Central memory CD8-positive, alpha-beta T cell (primary cell): ENCODE measurements at places on chromosomes 7 and 10.

DNA sequence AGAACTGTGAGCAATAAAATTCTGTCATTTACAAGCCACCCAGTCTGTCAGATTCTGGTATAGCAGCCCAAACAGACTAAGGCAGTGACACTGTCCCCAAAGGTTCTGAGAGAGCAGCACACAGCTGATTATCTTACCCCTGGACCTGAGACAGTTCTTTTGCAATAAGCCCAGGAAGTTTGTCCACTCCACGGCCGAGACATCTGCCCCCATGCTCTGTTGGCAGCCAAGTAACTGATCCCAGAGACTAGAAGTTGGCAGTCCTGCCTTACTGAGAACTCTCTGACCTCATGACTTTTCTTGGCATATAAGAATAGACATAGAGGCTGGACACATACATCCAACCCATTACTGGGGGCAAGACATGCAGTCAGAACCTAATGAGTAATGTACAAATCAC, 243.0 kb upstream of the GRB10 start:
- DNase-seq, result no peak

DNA sequence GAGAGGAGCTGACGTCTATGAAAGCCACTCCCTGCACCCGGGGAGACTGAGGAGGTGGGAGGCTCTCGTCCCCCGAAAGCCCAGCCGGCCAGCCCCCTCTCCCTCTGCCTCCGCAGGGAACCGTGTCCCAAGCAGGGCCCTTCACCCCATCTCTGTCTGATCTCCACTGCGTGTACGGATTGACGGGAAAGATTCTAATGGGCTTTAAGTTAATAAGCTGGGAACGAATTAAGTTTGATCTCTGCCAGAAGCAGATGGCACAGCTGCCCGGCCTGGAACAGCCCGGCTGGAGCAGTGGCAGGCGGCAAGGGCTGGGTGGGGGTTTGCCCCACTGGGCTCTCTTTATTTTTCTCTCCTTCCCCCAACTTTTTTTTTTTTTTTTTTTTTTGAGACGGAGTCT, 6.1 kb upstream of the SLC29A4 start:
- no peak for DNase-seq

DNA sequence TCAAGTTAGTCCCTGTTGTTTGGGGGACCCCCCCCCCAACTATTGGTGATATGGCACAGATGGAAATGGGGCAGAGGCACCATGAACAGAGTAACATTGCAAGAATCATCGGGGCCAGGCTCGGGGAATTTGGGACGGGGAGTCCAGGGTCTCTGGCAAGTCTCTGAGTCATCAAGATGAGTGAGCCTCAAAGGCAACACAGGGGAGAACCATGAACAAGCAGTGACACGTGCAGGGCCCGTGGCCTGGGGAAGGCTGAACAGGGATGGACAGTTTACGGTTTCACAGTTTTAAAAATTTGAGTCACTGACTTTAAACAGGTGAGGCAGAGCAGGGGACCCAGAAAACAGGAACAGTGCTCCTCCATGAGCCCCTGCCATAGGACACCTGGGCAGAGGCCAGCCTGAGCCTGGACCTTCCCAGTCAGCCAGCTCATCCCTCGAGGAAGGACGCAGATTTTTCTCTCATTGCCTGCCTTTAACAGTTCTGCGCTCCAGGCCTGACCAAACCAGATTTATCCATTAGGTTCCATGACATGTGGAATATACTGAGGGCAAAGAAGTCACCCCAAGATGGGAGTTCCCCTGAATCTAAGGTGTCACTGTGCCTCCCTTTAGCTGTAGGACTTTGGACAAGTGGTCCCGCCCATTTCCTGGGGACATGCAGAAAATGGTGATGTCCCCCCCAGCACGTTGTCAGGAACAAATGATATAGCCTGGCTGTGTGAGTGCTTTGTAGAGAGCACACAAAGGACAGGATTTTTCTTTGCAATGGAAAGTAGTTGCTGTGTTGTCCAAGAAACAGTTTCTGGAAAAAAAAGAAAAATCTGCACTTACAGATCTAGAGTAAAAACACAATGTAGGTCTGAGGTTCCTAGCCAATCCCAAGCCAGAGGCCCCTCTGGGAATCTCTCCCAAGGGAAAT, 23.8 kb downstream of the CHST15 start:
- DNase-seq, result no peak

DNA sequence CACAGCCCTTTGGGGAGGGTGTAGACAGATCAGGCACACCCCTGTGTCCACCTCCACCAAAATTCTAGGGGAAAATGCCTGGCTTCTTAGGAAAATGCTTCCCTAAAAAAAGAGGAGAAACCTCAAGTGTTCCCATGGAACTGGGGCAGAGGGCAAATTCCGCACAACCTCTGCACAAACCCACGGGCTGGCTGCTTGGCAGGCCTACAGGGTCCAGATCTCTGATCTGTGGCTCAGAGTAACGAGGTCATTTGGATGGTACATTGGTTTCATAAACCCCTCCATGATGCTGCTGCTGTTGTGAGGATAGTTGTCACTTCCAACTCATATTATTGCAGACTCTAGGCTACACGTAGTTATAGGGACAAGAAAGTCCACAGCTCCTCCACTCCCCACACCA, 16.0 kb downstream of the LGI1 start:
- DNase-seq, result no peak

- DNase-seq, result no peak
Measured at GRCh38 chr7:17244786-17245185, 53.7 kb upstream of the AHR start.

GRCh38 chr7:50204581-50204980, 99.9 kb upstream of the IKZF1 start:
- DNase-seq, result no peak

DNA sequence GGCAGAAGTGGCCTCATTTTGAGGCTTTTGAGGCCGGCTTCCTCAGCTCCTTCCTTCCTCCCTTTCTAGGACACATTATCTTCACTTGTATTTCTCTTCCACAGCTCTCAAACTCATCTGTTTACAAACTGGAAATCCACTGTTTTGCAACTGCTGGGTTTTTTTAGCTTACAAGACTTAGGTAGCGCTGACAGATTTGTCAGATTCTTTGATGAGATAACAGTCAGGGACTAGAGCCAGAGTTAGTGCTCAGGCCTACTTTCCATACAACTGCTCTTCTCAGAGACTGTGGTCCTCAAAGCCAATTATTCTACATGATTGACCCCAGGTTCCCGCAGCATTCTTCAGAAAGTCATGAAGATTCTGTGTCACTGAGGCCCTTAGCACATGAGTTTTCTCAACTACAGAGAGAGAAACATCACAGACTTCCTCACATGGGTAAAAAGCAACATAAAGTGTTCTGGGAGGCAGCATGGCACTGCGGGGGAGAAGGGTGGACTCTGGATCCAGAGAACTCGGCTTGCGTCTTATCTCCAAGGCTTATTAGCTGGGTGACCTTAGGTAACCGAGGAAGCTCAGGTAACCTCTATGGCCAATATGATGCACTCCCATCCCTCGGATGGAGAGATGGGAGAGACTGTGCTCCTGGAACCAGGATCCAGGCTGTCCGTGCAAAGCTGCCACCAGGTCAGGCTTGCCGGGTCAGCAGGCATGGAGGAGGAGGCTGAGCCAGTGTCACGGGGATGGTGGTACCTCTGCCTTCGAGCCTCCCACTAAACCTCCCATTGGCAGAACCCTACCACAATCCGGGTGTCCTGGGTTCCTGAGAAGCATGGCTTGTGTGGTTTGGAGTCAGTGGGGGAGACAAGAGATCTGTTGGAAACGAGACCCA, 10.5 kb downstream of the DDC start:
- DNase-seq, result no peak

- DNase-seq, result no peak
Measured at GRCh38 chr7:75732764-75733630, 5.7 kb downstream of the HIP1 start.

GRCh38 chr10:12503311-12503710, 154.0 kb downstream of the CAMK1D start:
- DNase-seq, result no peak

GRCh38 chr10:34413756-34414587, 401.1 kb downstream of the PARD3 start:
- DNase-seq, result no peak

GRCh38 chr10:62590306-62590705, 214.2 kb upstream of the ADO start:
- DNase-seq, result no peak

DNA sequence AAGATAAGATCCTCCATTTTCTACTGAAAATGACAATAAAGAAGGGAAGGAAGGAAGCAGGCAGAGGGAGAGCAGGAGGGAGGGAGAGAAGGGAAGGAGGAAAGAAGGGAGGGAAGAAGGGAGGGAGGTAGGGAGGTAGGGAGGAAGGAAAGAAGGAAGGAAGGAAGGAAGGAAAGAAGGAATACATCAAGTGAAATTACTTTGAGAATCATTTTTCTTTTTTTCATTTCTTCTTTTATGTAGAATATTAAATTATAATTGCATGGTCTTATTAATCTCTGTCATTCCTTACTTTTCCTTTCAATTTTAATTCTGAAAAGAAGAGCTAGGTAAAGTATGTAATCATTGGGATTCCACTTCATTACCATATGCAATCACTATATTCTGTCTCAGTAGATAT, 97.8 kb downstream of the PLXDC2 start:
- no peak for DNase-seq

GRCh38 chr10:44049301-44050015, 335.4 kb downstream of the CXCL12 start:
- no peak for DNase-seq

DNA sequence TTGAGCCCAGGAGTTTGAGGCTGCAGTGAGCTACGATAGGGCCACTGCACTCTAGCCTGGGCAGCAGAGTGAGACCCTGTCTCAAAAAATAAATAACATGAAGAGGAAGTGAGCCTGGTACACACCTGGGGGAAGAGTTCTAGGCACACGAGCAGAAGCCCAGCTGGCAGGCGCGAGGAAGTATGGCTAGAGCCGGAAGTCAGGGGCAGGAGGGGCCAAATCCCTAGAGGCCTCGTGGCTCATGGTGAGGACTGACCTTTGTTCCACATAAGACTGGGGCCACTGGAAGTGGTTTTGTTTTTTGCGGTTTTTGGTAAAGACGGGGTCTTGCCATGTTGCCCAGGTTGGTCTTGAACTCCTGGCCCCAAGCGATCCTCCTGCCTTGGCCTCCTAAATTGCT, 117.6 kb downstream of the HIP1 start:
- DNase-seq, result no peak

- no peak for DNase-seq
Measured at GRCh38 chr7:154776350-154776749, 226.6 kb downstream of the PAXIP1 start.

- DNase-seq, result no peak
Measured at GRCh38 chr10:128027822-128028507, 98.3 kb downstream of the MKI67 start.

DNA sequence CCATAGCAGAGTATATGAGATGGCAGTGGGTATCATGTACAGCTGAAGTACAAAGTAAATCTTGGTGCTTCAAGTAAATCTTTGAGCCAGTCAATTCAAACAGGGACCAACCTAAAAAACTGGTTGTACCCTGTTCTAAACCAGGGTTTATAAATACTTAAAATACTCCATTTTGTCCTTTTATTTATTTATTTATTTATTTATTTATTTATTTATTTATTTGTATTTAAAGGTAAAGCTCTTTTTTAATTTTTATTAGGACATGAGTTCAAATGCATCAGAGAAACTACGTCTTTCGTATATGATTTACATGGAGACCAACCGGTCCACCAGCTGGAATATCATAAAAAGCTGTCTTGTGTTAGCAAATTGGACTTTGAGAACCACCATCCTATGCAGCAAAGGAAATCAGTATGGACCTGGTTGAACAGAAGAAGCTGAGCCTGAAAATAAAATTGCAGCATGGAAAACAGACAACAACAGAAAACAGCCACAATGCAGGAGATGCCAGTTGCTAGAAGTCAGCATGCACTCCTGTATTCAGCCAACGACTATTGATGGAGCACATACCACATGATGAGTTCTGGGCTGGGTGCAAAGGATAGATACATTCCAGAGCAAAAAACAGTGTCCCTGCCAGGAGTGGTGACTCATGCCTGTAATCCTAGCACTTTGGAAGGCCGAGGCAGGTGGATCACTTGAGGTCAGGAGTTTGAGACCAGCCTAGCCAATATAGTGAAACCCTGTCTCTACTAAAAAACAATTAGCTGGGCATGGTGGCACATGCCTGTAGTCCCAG, 60.0 kb downstream of the PLXNA4 start:
- DNase-seq, result no peak

GRCh38 chr7:82757-83155, 109.6 kb upstream of the FAM20C start:
- DNase-seq, result no peak

- no peak for DNase-seq
Measured at GRCh38 chr7:134778941-134779740, at the start of gene CALD1. Gene CALD1 (plus strand): TSS chr7:134779634. CDS start chr7:134867734, 88,100 bp downstream.

DNA sequence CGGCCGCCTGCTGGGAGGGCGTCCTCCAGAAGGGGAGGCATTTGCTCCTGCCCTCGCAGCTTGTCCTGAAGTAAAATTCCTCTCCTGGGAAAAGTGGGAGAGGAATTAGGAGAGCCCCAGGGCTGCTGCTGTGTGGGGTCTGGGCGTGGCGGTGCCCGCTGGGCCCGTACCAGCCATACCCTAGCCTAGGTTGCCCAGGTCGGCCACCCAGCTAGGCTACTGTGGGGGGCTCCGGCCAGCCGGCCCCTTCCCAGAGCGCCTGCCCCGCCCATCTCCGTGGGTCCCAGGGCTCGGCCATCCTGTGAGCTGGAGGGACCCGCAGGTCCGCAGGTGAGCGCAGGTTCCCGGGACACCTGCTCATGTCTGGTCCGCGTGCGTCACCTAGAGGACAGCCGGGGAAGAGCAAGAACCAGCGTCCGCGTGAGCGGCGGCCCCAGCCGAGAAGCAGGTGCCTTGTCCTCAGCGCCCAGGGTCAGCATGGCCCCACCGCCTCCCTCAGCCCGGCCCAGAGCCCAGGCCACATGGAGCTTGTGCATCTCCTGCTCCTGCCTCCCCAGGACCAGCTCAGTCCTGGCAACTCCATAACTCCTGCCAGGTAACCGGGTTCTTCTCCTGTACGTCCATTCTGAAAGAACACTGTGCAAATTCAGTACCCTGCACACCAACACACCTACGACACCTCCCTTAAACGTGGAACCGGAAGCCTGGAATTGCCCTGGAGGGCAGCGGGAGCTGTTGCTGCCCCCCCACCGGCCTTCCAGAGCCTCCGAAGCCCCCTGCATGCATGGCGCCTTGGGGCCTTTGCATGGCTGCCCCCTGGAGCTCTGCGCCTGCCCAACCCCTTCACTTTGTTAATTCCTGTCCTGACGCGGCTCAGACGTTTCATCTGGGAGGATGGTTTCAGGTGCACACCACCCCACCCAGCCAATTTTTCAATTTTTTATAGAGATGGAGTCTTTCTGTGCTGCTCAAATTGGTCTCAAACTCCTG, 22.8 kb upstream of the FOXL3 start:
- DNase-seq, result no peak

- DNase-seq, result no peak
Measured at GRCh38 chr7:129684777-129685176, 73.3 kb downstream of the NRF1 start.

GRCh38 chr10:125081931-125082330, 78.4 kb downstream of the CTBP2 start:
- DNase-seq, result no peak
